ENCODE measurements at places on chromosomes 3 and 15.
A peak's percentile ranks its signal among the peaks of the same experiment; 100 is the strongest.

DNA sequence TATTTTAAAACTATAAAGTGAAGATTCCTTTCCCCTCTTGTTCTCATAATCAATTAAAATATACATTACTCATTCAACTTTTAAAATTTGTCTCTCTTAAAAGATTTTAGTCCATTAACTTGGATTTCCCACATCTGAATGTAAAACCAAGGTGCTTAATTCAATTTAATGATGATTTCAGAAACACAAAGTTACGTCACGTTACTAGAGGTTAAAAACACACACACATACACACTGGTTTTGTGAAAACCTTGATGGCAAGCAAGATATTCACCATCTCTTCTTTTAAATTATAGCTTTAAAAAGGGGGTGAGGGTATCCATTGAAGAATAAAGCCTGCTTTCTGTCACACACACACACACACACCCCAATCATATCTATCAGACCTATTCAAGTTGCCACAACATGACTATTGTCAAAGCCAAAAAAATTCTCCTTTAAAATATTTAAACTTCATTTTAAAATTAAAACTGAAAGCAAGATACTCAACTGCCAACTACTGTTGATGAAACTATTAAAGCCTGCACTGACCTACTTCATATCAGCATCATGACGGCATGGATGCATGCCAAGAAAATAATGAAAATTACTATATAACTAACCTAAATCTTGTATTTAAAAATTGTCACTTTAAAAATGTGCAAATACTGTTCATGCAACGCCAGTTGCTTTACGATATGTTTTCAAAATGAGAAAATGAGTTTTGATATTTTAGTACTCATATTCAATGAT lies 2.1 kb downstream of the RFX7 start:
- no peak overlapping the region for H3K27ac ChIP-seq
- H3K27me3 ChIP-seq = no peaks in the 10 kb centered on the region
- peaks cover 25% of the 10 kb centered on the region for H3K4me1 ChIP-seq

GRCh38 chr15:79004336-79004735 lies 59.5 kb upstream of the CTSH start:
- DNase-seq = peak; percentile 62
- no peak overlapping the region for H3K27ac ChIP-seq
- no peaks in the 10 kb centered on the region for H3K36me3 ChIP-seq

- H3K27ac ChIP-seq = no peak overlapping the region
- peaks cover 70% of the 10 kb centered on the region for H3K4me1 ChIP-seq
- H3K4me3 ChIP-seq = no peak overlapping the region
- DNase-seq = no peak
Observed at GRCh38 chr3:172253200-172253599, 195.1 kb downstream of the GHSR start.

- no peaks in the 10 kb centered on the region for H3K27me3 ChIP-seq
- peak overlapping the region; percentile 49 for H3K27ac ChIP-seq
- H3K4me1 ChIP-seq = peaks cover 77% of the 10 kb centered on the region
Observed at GRCh38 chr15:98692213-98692612, 43.9 kb downstream of the IGF1R start.

- no peak for DNase-seq
- H3K4me3 ChIP-seq = no peak overlapping the region
- H3K27ac ChIP-seq = no peak overlapping the region
- H3K27me3 ChIP-seq = no peaks in the 10 kb centered on the region
- H3K36me3 ChIP-seq = no peaks in the 10 kb centered on the region
- H3K4me1 ChIP-seq = no peaks in the 10 kb centered on the region
Observed at GRCh38 chr3:3105815-3106214, 4.4 kb downstream of the IL5RA start.

DNA sequence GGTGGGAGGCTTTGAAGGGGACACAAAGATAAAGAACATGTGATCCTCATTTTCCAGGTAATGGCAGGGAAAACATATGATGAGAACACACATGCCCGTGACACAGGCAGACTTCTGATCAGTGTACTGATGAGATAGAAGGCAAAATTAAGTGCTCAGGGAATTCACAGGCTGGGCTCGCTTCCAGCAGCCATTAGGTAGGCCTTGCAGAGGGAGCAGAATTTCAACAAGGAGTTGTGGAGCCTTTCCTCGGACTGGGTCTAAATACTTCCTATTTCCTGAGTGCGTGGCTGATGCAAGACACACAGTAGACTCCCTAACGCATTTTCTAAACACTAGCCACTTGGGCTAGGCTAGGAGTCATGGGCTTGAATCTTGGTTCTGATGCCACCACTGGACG lies 74.0 kb upstream of the ETV5 start:
- H3K36me3 ChIP-seq = no peaks in the 10 kb centered on the region
- H3K27me3 ChIP-seq = no peaks in the 10 kb centered on the region
- no peak overlapping the region for H3K4me3 ChIP-seq
- H3K4me1 ChIP-seq = no peaks in the 10 kb centered on the region
- H3K27ac ChIP-seq = no peak overlapping the region

- DNase-seq = no peak
- H3K4me1 ChIP-seq = no peaks in the 10 kb centered on the region
- no peaks in the 10 kb centered on the region for H3K27me3 ChIP-seq
- no peak overlapping the region for H3K4me3 ChIP-seq
- peaks cover 42% of the 10 kb centered on the region for H3K36me3 ChIP-seq
- H3K27ac ChIP-seq = no peak overlapping the region
Observed at GRCh38 chr15:34883633-34884032, 85.9 kb downstream of the AQR start.
